ENCODE measurements at places on chromosomes 1 and 21.

GRCh38 chr1:42686418-42686817 is 4.2 kb downstream of the YBX1 start:
- DNase-seq = no peak

DNA sequence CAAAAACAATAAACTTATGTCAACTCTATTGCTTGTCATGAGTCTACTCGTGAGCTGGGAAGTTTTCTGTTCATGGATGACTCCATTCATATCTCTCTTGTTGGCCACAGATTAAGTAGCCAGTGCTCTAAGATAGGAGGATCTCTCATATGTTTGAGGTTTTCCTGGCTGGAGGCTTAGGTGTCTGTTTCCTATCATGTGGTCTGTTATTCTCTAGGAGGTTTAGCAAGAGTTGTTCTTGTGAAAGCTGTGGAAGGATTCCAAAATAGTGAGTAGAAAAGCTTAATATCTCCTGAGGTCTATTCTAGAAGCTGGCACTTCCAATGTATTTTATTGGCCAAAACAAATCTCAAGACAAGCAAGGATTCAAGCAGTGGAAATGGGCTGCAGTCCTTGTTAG is 5.8 kb upstream of the KRTAP20-2 start:
- DNase-seq = no peak

DNA sequence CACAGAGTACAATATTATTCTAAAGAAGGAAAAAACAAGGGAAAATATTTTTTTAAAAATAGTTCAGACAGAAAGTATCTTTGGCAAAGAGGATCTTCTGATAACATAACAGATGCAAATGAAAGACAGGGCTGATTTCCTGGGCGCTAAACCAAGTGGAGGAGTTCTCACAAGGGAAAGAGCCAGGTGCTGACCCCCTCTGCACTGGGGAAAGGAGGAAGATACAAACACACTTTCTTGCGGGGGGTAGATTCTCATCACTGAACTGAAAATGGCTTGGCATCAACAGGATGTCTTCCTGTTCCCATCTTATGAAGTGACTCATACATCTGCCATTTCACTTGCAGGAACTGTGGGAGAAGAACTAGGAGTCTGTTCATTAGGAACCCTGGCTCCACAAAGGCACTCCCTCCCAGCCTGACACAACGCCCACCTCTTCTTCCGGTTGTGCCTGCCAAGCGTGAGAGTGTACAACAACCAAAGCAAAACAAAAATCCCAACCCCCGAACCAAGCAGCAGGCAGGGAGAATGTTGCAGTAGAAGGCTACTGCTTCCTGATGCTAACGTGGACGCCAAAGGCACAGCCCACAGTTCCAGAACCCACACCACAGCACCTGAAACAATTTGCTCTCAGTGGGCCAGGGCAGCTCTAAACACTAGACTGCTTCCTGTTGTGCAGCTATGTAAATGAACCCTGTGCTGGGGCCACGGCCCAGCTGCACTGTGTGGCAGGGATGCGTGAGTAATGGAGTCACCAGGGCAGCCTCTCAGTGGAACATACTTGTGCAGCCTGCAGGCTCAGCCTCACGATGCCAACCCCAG is 51.0 kb downstream of the GADD45A start:
- DNase-seq = no peak

GRCh38 chr1:165917166-165917565 is 89.8 kb downstream of the UCK2 start:
- no peak for DNase-seq

GRCh38 chr1:41467673-41468072 is 16.8 kb downstream of the EDN2 start:
- DNase-seq = no peak

DNA sequence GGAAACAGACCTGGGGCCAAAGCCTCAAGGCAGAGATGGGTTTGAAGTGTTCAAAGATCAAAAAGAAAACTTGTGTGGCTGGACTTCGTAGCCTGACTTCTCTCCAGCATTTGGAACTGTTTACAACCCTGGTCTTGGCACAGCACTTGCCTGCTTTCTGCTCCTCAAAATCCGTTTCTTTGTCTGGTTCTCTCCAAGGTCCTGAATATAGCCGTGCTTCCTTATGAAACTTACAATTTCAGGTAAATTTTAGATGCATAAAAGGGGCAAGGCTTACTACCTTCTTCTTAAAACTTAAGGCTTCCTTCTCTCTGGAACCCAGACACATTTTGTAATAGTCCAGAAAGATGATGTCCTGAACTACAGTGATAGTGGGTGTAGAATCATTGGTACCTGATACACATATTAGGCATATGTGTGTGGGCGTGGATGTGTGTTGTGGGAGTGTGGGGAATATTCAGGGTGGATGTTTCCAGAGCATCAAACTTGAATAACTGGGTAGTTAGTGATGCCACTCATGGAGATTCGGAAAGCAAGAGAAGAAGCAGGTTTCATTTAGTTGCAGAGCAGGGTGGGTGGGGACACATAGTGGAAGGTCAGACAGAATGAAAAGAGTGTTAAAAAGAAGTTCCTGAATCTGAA is 26.4 kb upstream of the FAM78B start:
- no peak for DNase-seq

All from effector CD4-positive, alpha-beta T cell (primary cell).